ENCODE measurements at places on chromosomes 5 and 9. TPM values are rescaled to one million over a fixed set of nuclear protein-coding genes. Genes with fewer than 3 reads are reported as not detected.

PCDHGA8 gene
- 0.11 TPM for total RNA-seq

MARVELD2 gene
- total RNA-seq, result 0.43 TPM

- no peak for DNase-seq
Observed at GRCh38 chr5:14110680-14111079, 32.5 kb upstream of the TRIO start.

DNA sequence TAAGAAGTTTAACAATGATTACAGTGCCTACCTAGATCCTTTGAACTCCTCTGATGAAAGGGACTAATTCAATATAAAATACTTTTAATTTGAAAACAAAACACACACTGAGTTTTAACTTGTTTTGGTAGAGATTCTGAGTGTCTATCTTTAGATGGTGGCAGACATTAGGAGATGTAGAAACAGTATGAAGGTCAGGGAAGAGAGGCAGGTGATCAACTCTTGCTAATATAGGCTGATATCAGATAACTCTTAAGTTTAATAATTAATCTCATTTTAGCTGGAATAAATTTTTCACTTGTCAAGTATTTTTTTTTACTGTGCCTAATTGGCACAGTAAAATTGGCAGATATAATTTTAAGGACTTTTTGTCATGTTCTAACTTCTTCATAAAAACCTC lies 30.8 kb downstream of the POC5 start:
- DNase-seq, result no peak

DNA sequence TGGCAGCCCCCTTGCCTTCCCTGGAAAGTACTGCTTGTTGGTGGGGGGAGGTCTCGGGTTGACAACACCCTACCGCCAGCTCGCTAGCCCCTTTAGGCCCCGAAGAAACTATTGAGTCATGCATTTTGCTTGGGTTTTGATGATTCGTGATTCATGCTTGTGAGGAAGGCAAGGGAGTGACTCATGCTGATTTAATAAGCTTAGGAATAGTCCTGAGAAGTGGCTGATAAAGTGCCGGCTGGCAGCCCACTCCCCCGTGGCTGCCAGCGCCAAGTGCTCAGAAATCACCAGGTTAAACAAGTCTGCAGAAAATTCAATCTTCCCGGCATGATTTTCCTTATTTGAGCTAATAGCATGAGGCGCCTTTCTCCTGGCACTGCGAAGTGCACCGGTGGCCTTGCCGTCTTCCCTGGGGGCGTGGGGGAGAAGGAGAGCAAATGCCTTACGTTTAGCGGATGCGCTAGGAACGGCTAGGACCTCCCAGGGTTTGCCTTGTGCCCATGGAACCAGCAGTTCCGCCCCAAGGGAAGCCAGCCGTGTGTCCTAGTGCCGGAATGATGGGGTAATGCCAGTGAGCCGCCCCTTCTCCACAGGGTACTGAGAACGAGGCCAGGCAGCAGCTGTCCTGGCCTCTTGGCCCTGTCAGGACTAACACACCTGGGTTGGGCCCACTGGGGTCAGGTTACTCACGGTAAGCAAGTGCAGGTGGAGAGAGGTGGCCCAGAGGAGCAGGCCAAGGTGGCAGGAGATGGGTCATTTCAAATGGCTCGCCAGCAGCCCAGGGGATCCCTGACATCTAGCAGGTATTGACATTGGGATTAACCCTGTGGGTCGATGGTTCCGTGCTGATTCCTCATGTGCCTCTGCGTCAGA lies 151.9 kb downstream of the MACROH2A1 start:
- peak; percentile 10 for DNase-seq

DNA sequence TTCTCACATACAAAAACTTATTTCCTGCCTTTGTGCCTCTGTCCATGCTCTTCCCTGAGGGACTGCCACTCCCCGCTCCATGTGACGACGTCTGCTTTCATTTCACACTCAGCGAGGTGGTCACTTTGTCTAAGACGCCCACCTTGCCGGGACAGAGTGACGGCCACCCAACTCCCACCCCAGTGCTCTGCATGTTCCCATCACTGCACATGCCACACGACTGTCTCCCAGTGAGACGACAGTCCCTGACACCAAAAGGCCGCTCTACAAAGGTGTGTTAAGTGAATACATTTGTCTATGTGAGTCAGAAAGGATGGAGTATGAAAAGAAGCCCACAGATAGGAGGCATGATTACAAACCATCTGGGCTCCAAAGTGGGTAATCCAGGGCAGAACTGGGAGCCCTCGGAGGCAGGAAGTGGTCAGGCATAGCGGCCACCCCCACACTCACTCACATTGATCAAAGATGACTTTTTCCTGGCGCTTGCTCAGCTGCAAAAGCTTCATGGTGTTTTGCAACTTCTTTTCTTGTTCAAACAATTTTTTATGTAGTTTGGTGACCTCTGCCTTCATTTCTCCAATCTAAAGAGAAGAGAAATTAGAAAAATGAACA lies 185.8 kb downstream of the CDK5RAP2 start:
- peak; percentile 58 for DNase-seq

- no peak for DNase-seq
Observed at GRCh38 chr5:33764786-33765185, 127.0 kb downstream of the ADAMTS12 start.

DNA sequence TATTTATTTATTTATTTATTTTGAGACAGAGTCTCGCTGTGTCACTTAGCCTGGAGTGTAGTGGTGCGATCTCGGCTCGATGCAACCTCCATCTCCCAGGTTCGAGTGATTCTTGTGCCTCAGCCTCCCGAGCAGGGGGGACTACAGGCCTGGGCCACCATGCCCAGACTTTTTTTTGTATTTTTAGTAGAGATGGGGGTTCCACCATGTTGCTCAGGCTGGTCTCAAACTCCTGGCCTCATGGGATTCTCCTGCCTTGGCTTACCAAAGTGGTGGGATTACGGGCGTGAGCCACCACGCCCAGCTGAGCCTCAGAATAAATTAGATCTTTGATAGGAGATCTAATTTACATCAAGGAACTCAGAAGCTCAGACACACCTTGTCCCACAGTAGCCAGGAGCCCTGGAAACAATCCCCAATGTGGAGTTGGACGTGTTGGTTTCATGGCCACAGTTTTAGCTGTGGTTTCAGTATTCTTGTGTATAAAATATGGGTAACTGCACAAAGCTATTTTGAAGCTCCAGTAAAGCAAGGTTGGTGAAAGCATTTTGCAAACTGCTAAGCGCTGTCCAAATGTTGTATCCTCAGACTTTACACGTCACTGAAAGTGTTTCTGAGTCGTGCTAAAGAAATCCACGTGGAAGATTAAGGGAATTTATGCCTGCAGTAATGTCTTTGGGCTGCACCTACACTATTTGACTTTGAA lies 3.0 kb upstream of the HNRNPAB start:
- no peak for DNase-seq

GKAP1 gene
- total RNA-seq, result 6.9 TPM

DNA sequence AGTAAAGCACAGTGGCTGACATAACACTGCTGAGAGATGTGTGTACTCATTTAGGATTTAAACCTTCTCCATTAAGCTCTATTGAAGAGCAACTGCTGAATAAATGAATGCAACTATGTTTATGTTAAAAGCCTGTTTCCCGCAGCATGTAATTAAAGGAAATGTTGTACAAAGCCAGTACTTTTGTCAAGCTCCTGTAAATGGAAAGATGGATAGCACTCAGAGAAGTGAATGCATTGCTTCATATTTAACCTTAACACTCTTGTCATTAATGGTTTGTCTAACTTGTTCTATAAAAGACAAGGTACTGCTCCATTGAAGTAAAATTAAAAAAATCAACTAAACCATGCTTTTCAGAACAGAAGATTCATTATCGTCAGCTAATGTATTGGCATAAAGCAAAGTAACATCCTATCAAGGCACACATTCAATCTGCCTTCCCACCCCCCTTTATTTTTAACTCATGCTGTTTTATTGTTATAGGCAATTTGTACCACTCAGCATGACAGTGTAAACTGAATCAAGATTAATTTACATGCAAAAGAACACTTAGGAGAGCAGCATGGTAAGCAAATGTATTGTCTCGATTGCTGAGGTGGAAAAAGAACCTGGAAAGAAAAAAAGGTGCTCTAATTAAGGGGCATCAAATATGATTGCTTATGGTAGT lies 240.9 kb upstream of the TBCA start:
- DNase-seq, result no peak

DNA sequence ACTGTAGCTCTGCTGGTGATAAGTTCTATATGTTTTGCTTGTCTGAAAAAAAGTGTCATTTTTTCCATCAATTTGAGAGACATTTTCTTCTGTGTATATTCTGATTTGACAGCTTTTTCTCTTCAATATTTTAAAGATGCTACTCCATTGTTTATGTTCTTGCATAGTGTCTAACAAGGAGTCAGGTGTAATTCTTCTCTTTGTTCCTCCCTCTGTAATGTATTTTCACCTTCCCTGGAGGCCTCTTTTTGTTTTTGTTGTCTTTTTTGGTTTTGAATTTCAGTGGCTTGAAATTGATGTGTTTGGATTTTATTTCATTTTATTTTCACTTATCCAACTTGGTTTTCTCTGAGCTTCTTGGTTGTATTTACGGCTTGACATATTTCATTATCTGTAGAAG lies 75.8 kb downstream of the ADCY2 start:
- no peak for DNase-seq

DNA sequence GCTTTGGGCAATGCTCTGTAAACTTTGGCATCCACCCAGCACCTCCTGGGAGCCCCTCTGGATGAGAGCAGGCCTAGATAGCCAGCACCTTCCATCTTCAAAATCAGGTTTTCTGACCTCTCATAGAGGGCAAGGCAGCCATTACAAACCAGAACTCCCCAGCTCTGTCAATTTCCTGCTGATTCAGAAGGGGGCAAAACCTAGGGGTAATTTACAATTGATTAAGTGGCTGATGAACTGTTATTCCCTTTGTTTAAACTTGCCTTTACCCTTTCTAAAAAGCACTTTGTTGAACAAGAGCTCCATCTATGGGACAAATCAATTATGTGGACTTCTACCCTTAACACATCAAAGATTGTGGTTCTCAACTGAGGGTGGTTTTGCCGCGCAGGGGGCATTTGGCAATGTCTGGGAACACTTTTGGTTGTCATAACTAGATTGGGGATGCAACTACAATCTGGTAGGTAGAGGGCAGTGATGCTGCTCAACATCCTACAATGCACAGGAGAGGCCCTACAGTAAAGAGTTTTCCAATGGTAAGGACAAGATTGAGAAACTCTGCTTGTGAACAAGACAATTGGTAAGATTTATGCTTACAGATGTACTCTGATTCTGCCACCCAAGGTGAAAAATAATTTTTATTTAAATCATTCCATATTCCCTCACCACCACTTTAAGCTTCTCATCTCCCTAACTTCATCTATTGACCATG lies 184.1 kb downstream of the MARCHF11 start:
- no peak for DNase-seq

GRCh38 chr5:135473956-135474670 lies 22.0 kb upstream of the TIFAB start:
- no peak for DNase-seq

- no peak for DNase-seq
Observed at GRCh38 chr9:21730899-21731298, 71.5 kb upstream of the MTAP start.

KCNMB1 gene
- total RNA-seq, result not detected

PCDHGA4 gene
- total RNA-seq, result 0.28 TPM

TYRP1 gene
- not detected for total RNA-seq

HTR4 gene
- total RNA-seq, result not detected

SLC34A1 gene
- 1.9 TPM for total RNA-seq

PAEP gene
- not detected for total RNA-seq

DNA sequence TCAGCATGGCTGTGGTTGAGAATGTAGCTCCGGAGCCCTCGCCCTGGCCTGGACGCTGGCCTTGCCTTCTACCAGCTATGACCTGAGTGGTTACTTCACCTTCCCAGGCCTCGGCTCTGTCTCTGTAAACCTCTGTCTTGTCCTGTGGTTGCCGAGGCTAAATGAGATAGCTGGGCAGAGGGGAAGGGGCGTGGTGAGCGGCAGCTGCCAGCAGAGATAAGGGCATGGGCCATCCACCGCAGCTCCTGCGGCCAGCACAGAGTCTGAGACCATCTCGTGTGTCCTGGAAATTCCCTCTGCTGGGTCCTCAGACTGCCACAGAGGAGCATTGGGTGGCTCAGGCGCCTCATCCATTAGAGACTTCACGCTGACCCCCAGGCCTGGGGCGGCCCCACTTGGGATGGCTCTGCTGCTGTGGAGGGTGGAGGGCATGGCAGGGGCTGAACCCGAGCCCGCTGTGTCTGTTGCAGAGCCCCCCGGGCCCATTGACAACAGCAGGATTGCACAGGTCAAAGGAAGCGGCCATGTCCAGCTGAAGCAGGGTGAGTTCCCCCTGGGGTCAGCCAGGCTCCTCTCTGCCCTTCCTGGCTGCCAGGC lies 43.9 kb downstream of the USP20 start:
- no peak for DNase-seq

GRCh38 chr5:150341331-150341730 lies 16.2 kb upstream of the TCOF1 start:
- DNase-seq, result no peak

SNX24 gene
- 3.2 TPM for total RNA-seq

SHC3 gene
- not detected for total RNA-seq

DNA sequence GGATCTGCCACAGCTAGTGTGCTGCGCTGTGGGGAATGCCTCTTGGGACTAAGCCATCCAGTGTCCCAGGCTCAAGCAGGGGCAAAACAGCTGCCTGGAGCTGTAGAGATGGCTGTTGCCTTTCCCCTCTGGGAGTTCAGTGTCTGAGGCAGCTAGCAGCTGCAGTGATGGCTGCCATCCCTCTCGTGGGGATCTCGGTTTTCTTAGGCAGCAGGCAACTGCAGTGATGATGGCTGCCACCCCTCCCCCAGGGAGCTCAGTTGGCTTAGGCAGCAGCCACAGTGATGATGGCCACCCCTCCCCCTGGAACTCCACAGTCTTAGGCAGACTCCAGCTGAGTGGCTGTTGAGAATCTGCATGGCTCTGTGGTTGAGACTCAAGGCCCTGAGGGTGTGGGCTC lies 1389.2 kb upstream of the NUDT12 start:
- no peak for DNase-seq

- DNase-seq, result no peak
Observed at GRCh38 chr5:135533794-135534193, 2.0 kb downstream of the NEUROG1 start.

GRCh38 chr9:129027685-129028191 lies 393 bp downstream of the SH3GLB2 start:
- no peak for DNase-seq

GRCh38 chr5:122420537-122421236 lies 108.7 kb downstream of the SNCAIP start:
- no peak for DNase-seq

SOHLH1 gene
- total RNA-seq, result not detected

All from activated naive CD8-positive, alpha-beta T cell treated with anti-CD3 and anti-CD28 coated beads, Interleukin-2, amount 10 ng/mL, durations not matched to agents 7 days and 5 days (primary cell).